Esophagus squamous epithelium (tissue), 5 donors: ENCODE measurements at places on chromosomes 2 and 18. TPM values are rescaled to one million over a fixed set of nuclear protein-coding genes. Genes with fewer than 3 reads are reported as not detected.

Gene PLEK
- 8.2 TPM for total RNA-seq

Gene C2orf80
- total RNA-seq, result not detected

GRCh38 chr2:167110345-167110744 is 222.1 kb downstream of the XIRP2 start:
- H3K36me3 ChIP-seq, result no peaks in the 10 kb centered on the region
- no peak overlapping the region for H3K4me3 ChIP-seq
- no peaks in the 10 kb centered on the region for H3K4me1 ChIP-seq
- no peak overlapping the region for H3K27ac ChIP-seq
- no peak for DNase-seq

- no peaks in the 10 kb centered on the region for H3K27me3 ChIP-seq
- no peaks in the 10 kb centered on the region for H3K4me1 ChIP-seq
- H3K4me3 ChIP-seq, result no peak overlapping the region
- no peaks in the 10 kb centered on the region for H3K36me3 ChIP-seq
- no peak overlapping the region for H3K27ac ChIP-seq
- DNase-seq, result no peak
Measured at GRCh38 chr18:12742453-12742852, 39.6 kb downstream of the PSMG2 start.

- H3K4me3 ChIP-seq, result no peak overlapping the region
- no peaks in the 10 kb centered on the region for H3K27me3 ChIP-seq
- no peak for DNase-seq
- H3K27ac ChIP-seq, result no peak overlapping the region
- peaks cover 3% of the 10 kb centered on the region for H3K4me1 ChIP-seq
Measured at GRCh38 chr2:8252997-8253694, 428.7 kb upstream of the ID2 start.

DNA sequence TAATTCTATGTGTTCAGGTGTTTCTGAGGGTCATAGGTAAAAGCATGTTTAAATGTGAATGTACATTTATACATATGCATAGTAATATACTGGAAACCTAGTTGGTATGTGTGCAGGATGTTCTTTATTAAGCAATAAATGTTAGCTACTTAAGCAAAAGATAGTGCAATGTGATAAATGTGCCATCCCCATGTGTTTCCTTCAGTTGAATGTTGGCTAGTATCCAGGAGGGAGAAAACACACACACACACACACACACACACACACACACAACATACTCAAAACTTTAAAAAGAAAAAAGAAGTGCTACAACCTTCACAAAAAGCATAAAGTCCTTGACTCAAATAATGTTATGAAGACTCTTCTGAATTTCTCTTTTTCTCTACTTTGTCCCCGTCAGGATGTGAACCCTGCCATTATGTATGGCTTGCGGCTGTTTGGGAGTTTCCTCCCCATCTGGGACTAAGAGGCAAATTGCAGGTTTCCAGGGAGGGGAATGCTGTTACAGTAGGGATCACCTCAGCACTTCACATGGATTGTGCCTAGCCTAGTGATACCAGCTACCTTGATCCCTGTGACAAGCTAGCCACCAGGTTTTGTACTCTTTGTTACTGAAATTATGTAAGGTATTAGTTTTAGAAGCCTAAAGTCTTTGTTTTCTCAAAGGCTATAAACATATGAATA is 82.6 kb downstream of the IKZF2 start:
- H3K4me1 ChIP-seq, result peaks cover 65% of the 10 kb centered on the region
- H3K36me3 ChIP-seq, result no peaks in the 10 kb centered on the region
- DNase-seq, result no peak

GRCh38 chr2:64202206-64202845 is 58.1 kb upstream of the PELI1 start:
- H3K27ac ChIP-seq, result peak overlapping the region; percentile 2
- H3K27me3 ChIP-seq, result no peaks in the 10 kb centered on the region
- no peaks in the 10 kb centered on the region for H3K36me3 ChIP-seq
- peaks cover 27% of the 10 kb centered on the region for H3K4me1 ChIP-seq
- no peak for DNase-seq
